ENCODE measurements at places on chromosomes 1 and 21. TPM values are rescaled to one million over a fixed set of nuclear protein-coding genes. Genes with fewer than 3 reads are reported as not detected.

Gene DCST1
- not detected for total RNA-seq

- H3K27me3 ChIP-seq, result no peaks in the 10 kb centered on the region
- H3K27ac ChIP-seq, result no peak overlapping the region
- peak overlapping the region; percentile 71 for H3K4me3 ChIP-seq
- H3K36me3 ChIP-seq, result no peaks in the 10 kb centered on the region
- DNase-seq, result no peak
Measured at GRCh38 chr1:6497867-6498575, 6.6 kb upstream of the PLEKHG5 start.

DNA sequence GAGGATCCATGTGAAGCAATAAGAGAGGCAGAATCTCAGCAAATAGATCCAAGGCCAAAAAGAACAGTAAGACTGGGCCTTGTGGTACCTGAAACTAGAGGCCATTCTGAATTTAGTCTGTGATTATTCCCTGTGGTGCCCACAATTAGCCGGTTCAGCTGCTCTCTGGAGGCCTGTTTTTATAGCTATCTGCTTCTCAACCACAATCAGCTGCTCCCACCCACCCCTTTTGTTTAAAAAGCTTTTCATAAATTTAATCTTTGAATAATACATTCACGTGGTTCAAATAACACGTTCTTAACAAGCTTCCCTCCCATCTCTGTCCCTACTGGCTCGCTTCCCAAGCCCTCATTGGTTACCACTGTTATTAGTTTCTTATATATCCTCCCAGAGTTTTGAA lies 18.0 kb downstream of the UBE2T start:
- no peak for DNase-seq
- H3K4me1 ChIP-seq, result peaks cover 12% of the 10 kb centered on the region
- H3K4me3 ChIP-seq, result no peak overlapping the region
- no peaks in the 10 kb centered on the region for H3K27me3 ChIP-seq
- H3K27ac ChIP-seq, result no peak overlapping the region

- H3K4me1 ChIP-seq, result peaks cover 10% of the 10 kb centered on the region
- peak; percentile 16 for DNase-seq
- no peak overlapping the region for H3K4me3 ChIP-seq
- H3K27ac ChIP-seq, result no peak overlapping the region
Measured at GRCh38 chr1:22673486-22674409, 20.7 kb downstream of the C1QB start.

DNA sequence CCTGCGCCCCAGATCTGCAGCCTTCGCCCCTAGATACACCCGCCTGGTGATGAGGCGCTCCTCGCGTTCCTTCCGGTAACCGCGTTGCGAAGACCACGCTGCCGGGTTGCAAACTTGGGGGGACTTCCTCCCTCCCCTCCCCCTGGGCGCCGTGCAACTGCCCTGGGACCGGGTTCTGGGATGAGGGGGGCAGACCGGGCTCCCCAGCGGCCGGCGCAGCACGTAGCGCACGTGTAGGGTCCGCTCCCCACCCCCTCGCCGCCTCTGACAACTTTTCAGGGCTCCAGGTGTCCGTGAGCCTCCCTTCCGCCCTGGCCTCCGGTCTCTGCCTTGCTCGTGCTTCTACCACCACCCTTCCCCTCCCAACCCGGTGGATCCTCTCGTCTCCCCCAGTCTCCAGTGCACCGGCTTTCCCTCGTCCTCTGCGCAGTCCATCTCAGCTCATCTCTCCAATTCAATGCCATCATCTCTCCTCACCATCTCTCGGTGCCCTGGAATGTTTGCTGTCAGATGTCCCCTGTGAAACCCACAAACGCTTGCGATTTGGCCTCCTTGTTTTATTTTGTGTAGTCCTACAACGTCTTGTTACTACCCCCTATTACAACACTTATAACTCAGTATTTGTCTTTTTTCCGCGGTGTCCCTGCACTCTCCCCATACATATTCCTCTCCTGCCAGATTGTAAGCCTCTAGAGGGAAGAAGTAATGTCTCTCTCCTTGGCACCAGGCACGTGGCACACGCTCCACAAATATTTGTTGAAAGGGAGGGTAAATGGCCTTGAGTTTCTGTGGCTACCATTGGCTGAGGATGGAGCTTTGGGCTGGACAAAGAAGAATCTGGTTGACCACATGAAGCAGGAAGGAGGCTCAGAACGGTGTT lies 782 bp downstream of the PCAT6 start:
- H3K27ac ChIP-seq, result peak overlapping the region; percentile 3
- H3K4me1 ChIP-seq, result peaks cover 29% of the 10 kb centered on the region
- peak; percentile 32 for DNase-seq
- peaks cover 27% of the 10 kb centered on the region for H3K27me3 ChIP-seq
- no peaks in the 10 kb centered on the region for H3K36me3 ChIP-seq

- peaks cover 7% of the 10 kb centered on the region for H3K4me1 ChIP-seq
- no peak for DNase-seq
- no peaks in the 10 kb centered on the region for H3K36me3 ChIP-seq
- H3K27ac ChIP-seq, result no peak overlapping the region
Measured at GRCh38 chr1:185663771-185664296, 70.4 kb upstream of the HMCN1 start.

Gene KRTAP26-1
- total RNA-seq, result not detected

Gene PLA2G2C
- 3.1 TPM for total RNA-seq

DNA sequence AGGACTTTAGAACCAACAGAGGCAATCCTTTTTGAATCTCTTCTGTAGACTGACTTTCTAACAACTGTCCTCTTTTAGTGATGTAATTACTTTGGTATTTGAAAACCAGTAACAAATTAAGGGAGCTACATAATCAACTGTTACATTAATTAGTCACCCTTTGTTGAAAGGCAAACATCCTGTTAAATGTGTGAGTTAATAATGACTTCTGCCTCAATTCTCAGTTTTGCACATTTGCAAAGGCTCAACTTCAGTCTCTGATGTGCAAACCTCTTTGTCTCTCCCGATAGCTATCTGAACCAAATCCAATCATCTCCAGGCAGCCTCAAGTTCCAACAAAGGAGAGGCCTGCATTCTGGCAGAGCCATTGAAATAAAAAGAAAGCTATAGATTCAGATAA lies 135.4 kb upstream of the C8B start:
- H3K36me3 ChIP-seq, result no peaks in the 10 kb centered on the region
- DNase-seq, result no peak
- peaks cover 16% of the 10 kb centered on the region for H3K27me3 ChIP-seq
- no peak overlapping the region for H3K27ac ChIP-seq
- H3K4me3 ChIP-seq, result no peak overlapping the region
- no peaks in the 10 kb centered on the region for H3K4me1 ChIP-seq

DNA sequence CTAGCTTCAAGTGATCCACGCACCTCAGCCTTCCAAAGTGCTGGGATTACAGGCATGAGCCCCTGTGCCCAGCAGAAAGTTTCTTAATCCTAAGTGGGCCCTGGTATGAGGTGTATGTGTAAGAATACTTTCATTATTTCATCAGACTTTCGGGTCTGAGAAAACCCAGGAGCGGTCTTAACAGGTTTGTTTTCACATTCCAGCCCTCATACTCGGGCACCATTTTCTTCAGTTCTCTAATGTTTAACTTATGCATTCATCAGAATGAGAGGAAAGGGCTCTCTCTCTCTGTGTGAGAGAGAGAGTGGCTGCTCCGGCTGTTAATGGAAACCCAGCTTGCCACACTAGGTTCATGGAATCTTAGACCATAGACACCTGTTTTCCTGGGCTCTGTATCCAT lies 4.2 kb upstream of the PADI1 start:
- no peak overlapping the region for H3K27ac ChIP-seq
- DNase-seq, result no peak
- peaks cover 55% of the 10 kb centered on the region for H3K4me1 ChIP-seq
- H3K27me3 ChIP-seq, result peaks cover 33% of the 10 kb centered on the region

Gene ZC3H11A
- total RNA-seq, result 141 TPM

DNA sequence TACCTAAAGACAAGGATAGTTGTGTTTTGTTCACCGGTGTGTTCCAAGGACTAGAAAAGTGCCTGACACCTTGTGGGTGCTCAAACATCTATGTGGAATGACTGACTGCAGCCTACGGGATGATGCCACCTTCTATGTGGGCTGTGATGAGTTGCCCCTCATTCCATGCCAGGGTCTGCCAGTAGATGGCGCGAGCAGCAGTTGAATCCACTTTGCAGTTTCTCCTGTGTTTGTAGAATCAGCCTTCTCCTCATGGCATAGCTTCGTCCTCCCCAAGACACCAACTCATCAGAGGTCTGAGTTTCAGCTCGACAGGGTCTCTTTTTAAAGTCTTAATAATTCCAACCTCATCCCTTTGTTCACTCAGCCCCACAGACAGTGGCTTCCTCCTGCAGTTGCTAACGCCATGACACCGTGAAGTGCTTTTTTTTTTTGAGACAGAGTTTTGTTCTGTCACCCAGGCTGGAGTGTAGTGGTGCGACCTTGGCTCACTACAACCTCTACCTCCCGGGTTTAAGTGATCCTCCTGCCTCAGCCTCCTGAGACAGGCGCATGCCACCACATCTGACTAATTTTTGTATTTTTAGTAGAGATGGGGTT lies 133.7 kb downstream of the CAPN8 start:
- peaks cover 5% of the 10 kb centered on the region for H3K36me3 ChIP-seq
- peak; percentile 64 for DNase-seq
- H3K4me1 ChIP-seq, result no peaks in the 10 kb centered on the region
- H3K27me3 ChIP-seq, result peaks cover 5% of the 10 kb centered on the region

Gene RNU1-1
- total RNA-seq, result 1,278 TPM

- no peaks in the 10 kb centered on the region for H3K27me3 ChIP-seq
- no peak overlapping the region for H3K27ac ChIP-seq
- no peak for DNase-seq
Measured at GRCh38 chr1:78408192-78408591, 82.6 kb upstream of the PTGFR start.

Gene MAN1A2
- total RNA-seq, result 29.1 TPM

- H3K36me3 ChIP-seq, result peaks cover 6% of the 10 kb centered on the region
- H3K4me1 ChIP-seq, result peaks cover 37% of the 10 kb centered on the region
- H3K27me3 ChIP-seq, result no peaks in the 10 kb centered on the region
- H3K4me3 ChIP-seq, result no peak overlapping the region
Measured at GRCh38 chr1:223831755-223832636, 13.8 kb downstream of the TP53BP2 start.

DNA sequence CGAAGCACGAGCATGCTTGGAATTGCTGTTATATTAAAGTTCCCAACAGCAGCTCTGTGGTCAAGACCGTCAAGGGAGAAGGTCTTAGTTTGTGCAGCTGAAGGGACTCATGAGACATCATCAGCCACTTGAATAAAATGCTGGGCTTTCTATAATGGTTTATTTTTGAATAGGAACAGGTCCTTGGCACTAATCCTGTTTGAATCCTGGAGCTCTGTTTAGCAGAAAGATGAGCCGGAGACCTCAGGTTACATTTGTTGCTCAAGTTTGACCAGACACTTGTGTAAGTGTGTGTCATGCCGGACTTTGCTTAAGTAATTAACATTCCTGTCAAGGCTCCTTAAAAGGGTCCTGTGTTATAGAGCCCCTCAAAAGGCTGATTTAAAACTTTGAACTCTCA lies 186.5 kb downstream of the ROR1 start:
- H3K4me1 ChIP-seq, result no peaks in the 10 kb centered on the region
- H3K27me3 ChIP-seq, result peaks cover 18% of the 10 kb centered on the region
- H3K27ac ChIP-seq, result peak overlapping the region; percentile 34
- peaks cover 3% of the 10 kb centered on the region for H3K36me3 ChIP-seq
- no peak for DNase-seq
- no peak overlapping the region for H3K4me3 ChIP-seq

Gene NIBAN1
- 53.0 TPM for total RNA-seq

DNA sequence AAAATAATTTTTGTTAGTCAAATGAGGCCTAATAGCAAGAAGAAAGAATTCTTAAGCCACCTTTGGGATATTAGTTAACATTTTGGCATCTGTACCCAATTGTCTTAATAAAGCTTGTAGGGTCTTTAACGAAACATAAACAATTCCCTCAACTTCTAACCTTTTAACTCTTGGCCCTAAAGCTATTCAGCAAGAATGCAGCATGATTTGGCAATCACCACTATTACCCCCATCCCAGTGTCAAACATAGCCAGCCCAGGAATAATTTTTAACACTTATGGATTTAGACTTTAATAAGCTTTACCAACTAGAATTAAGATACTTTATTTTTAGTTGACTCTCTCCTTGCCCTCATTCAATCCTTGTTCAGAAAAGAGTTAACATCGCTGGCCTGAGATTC lies 2.5 kb upstream of the SLC16A4 start:
- DNase-seq, result no peak
- no peak overlapping the region for H3K27ac ChIP-seq
- H3K4me1 ChIP-seq, result no peaks in the 10 kb centered on the region
- H3K36me3 ChIP-seq, result peaks cover 9% of the 10 kb centered on the region
- no peak overlapping the region for H3K4me3 ChIP-seq

DNA sequence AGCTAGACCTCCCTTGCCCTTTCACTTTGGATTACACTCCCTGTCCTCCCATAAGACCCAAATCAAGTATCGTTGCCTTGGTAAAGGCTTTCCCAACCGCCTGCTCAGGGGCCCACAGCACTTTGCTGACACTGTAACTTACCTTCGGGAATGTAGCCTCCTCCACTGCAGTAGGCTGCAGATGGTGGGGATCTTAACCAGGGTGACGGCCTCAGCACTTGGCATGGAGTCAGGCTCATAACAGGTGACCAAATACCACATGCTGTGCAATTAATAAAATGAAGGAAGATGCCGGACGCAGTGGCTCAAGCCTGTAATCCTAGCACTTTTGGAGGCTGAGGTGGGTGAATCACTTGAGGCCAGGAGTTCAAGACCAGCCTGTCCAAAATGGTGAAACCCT lies 88.7 kb upstream of the IRF2BP2 start:
- no peak for DNase-seq
- no peaks in the 10 kb centered on the region for H3K36me3 ChIP-seq
- H3K27me3 ChIP-seq, result peaks cover 4% of the 10 kb centered on the region
- peaks cover 15% of the 10 kb centered on the region for H3K4me1 ChIP-seq
- H3K4me3 ChIP-seq, result no peak overlapping the region

Gene AMY1C
- total RNA-seq, result not detected

Gene C8B
- total RNA-seq, result not detected

Gene IRF6
- total RNA-seq, result 0.49 TPM

DNA sequence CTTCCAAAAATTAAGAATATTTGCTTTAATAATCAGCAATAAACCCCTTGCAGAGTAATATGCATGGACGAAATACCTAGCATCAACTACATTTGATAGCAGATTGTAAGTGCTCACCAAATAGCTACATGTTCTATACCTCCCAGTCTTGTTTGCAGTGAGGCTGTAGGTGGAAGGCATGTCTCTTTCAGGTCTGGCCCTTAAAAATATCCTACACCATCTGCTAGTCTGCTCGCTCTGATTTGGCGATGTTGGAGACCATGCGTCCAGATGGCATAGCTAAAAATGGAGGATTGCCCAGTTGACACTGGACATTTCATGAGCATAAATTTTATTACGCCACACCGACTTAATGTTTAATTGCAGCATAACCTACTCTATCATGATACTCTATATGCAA lies 47.1 kb downstream of the SSX2IP start:
- H3K27me3 ChIP-seq, result no peaks in the 10 kb centered on the region
- no peak overlapping the region for H3K4me3 ChIP-seq
- DNase-seq, result no peak

Gene RSPO1
- not detected for total RNA-seq

Gene GJA5
- total RNA-seq, result not detected

Gene CAMK1G
- total RNA-seq, result 0.43 TPM

GRCh38 chr1:170377896-170378634 lies 153.9 kb upstream of the GORAB start:
- no peaks in the 10 kb centered on the region for H3K4me1 ChIP-seq
- no peak overlapping the region for H3K27ac ChIP-seq
- H3K36me3 ChIP-seq, result no peaks in the 10 kb centered on the region
- no peaks in the 10 kb centered on the region for H3K27me3 ChIP-seq
- H3K4me3 ChIP-seq, result no peak overlapping the region
- DNase-seq, result no peak

Gene CHI3L2
- total RNA-seq, result 10.6 TPM

- H3K27me3 ChIP-seq, result no peaks in the 10 kb centered on the region
- no peaks in the 10 kb centered on the region for H3K4me1 ChIP-seq
- no peak overlapping the region for H3K27ac ChIP-seq
- H3K36me3 ChIP-seq, result no peaks in the 10 kb centered on the region
Measured at GRCh38 chr1:116287341-116288200, 85.5 kb upstream of the ATP1A1 start.

Measured in activated T-cell treated with anti-CD3 and anti-CD28 coated beads, Interleukin-2, amount 50 U/mL, for 72 hours (primary cell).